Stimulated activated CD8-positive, alpha-beta memory T cell treated with anti-CD3 and anti-CD28 coated beads, Interleukin-2, amount 100 ng/mL, for 48 hours (primary cell): ENCODE measurements at places on chromosomes 1 and 21.

DNA sequence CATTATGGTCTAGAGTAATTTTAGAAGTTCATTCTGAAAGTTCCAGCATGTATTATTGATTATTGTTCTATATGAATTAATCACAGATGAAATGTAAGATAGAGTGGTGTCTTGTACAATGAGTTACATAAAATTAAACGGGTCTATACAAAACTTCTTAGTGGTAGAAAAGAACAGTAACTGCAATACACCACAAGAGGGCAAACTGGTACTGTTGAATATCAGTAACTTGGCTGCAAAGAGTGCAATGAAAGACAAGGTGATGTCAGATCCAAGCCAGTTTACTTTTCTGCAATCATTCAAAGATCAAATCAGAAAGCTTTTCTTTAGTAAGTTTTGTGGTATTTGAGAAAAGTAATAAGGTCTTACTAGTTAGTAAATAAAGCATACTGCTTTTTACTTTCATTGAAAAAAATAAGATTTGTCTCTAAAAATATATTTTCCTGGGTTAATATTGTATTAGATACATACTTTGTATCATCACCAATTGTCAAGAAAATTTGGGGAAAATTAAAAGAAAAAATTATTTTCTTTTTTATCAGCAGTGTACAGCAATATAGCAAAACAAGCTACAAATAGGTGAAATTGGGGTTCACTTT is 66.4 kb upstream of the BTG3 start:
- no peak for DNase-seq

DNA sequence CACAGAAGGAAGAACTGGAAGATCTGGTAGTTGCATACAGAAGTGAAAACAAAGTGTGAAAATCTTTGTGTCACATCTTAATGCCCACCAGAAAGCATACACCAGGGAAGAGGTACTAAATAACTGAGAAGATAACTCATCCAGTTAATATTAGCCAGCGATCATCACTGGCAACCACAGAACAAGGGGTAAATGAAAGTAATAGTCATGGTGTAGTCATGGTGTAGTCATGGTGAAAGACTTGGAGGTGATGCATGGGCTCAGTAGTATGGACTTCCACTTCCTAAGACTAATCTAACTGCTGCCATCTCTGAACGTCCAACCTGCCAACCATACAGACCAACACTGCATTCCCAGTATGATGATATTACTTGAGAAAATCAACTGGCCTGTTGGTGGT is 481.2 kb upstream of the NR5A2 start:
- no peak for DNase-seq

DNA sequence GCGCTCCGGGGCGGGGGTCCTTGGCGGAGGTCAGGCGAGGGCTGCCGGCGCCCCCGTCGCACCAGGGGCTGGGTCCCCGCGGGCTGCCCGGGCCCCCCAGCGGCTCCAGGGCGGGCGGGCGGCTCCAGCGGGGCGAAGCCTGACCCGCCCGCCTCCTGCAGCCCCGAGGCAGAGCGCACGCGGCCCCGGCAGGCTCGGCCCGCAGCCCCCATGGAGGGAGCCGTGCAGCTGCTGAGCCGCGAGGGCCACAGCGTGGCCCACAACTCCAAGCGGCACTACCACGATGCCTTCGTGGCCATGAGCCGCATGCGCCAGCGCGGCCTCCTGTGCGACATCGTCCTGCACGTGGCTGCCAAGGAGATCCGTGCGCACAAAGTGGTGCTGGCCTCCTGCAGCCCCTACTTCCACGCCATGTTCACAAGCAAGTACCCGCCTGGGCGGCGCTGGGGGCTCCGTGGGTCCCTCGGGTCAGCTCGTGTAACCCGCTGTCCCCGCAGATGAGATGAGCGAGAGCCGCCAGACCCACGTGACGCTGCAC is 817 bp downstream of the KLHL17 start:
- no peak for DNase-seq

DNA sequence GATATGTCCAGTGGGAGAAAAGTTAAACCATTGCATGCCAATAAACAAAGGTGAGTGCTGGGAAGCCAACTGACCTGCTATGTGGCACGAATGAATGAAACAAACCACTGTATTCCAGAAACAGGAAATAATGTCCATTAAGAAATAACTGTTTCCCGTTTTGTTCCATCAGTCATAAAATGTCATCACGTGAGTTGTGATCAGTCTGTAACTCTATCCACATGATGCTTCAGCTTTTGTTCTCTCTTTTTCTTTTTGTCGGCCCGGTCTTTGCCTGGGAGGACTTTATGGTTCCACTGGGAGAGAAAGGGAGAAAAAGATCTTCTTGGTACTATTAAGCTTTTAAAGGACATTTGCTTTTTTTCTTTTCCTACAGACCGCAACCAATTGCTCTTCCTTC is 179.9 kb downstream of the TGFB2 start:
- no peak for DNase-seq

- DNase-seq, result no peak
These were observed 13.1 kb downstream of the CELSR2 start for GRCh38 chr1:109262231-109263055.

GRCh38 chr1:155279268-155279667 is 2.0 kb downstream of the HCN3 start:
- DNase-seq, result no peak

DNA sequence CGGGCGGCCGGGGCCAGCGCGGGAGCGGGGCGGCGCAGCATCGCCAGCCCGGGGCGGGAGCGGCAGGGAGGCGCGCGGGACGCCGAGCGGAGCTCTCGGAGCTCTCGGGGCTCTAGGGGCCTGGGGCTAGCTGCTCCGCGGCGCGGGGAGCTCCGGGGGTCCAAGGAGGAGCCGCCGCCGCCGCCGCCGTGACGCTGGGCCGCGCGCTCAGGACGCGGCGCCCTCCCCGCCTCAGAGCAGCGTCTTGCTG is 147 bp downstream of the CLSTN1 start:
- DNase-seq, result no peak

GRCh38 chr1:65021795-65022194 is 55.4 kb upstream of the JAK1 start:
- no peak for DNase-seq

DNA sequence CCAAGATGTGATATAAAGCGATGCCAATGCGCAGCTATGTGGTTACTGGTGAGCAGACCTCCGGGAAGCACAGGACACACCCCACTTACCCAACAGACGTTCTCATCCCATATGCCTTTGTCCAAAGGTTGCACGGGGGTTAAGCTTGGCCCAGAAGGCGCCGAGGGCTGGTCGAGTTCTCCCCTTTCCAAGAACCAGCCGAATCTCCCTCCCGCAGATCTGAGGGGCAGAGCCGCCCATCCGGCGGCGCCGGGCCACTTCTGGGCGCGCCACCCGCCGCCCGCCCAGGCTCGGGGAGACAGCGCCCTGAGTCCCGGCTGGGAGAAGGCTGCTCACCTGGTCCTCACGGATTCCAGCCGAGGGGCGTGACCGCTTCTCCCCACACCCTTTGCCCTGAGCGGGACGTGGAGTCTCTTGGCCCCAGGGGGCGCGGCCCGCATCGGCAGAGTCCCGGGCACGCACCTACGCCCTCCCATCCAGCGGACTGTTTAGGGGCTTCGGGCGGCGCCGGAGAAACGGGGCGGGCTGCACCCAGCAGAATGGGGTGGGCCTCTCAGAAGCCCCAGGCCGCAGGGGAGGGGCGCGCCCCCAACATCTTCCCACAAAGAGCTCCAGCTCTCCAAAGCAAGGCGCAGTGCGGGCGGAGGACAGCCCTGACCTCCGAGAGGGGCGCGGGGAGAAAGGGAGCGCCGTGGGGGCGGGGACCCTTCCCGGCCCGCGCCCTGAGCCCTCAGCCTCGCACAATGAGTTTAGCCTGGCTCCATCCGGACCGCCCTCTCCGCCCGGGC is 615 bp downstream of the GPR161 start:
- no peak for DNase-seq

DNA sequence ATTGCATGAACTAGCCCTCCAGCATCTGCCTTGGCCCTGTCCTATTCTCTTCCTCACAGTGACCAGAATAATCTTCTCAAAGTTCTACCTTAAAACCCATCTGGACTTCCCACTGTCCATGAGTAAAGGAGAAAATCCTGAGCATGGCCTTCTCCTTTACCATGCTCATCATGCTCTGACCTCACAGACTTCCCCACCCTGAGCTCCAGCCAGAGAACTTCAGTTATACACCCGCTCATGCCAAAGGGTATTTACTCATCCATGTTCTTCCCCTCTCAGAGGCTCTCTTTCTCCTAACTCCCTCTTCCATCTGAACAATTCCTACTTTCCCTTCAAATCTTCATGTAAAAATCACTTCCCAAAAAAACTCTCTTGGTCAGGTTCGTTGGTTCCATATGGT is 188.4 kb downstream of the SETD4 start:
- DNase-seq, result no peak

- no peak for DNase-seq
These were observed 30.9 kb downstream of the SKI start for GRCh38 chr1:2258996-2259395.

GRCh38 chr1:225343618-225344017 is 84.2 kb downstream of the LBR start:
- DNase-seq, result no peak

- DNase-seq, result no peak
These were observed 25.5 kb downstream of the PTGS2 start for GRCh38 chr1:186654741-186655140.

- no peak for DNase-seq
These were observed 61.2 kb upstream of the VTCN1 start for GRCh38 chr1:117271959-117272358.

- DNase-seq, result no peak
These were observed 246.6 kb upstream of the AJAP1 start for GRCh38 chr1:4407851-4408250.

DNA sequence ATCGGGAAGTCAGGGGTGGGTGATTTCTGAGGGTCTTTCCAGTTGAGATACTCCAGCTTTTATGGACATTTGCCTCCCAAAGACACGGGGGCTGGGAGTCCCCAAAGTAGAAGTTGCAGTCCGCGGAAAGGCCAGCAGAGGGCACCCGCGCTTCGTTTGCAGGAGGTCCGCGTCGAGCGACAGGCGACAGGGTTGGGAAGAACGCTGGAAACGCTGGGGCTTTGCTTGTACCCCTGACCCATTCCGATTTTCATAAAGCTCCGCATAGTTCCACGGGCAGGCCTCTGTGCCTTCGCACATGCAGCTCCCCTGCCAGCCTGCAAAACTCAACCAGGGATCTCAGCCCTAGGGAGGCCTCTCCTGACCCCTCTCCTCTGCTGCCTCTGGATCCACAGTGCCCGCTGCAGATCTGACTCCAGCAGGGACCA is 44.2 kb upstream of the LAPTM5 start:
- DNase-seq, result peak; percentile 79

- no peak for DNase-seq
These were observed at the start of gene PDPN for GRCh38 chr1:13583595-13583965. TSS of gene PDPN (plus strand) at chr1:13583832. CDS start at chr1:13584034, 202 bp downstream.

DNA sequence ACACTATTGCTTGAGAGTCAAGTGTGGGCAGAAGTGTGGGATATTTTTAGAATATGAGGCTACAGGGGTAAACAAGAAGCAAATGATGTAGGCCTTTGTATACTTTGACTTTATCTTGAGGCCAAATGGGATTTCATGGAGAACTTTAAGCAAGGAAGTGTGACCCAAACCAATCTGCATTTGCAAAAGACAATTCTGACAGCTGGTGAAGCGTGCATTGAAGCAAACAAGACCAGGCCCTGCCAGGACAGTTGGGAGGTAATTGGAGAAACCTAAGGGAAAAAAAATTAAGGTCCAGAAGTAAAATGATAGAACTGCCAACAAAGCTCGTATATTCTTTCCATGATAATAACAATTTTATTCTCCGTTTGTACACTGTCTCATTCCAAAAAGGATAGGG is 168.3 kb downstream of the TM2D1 start:
- DNase-seq, result no peak

GRCh38 chr1:177310326-177310725 is 139.6 kb downstream of the BRINP2 start:
- no peak for DNase-seq

GRCh38 chr1:24679725-24680124 is 36.6 kb downstream of the SRRM1 start:
- no peak for DNase-seq

GRCh38 chr1:226657895-226658545 is 81.1 kb downstream of the ITPKB start:
- DNase-seq, result no peak

DNA sequence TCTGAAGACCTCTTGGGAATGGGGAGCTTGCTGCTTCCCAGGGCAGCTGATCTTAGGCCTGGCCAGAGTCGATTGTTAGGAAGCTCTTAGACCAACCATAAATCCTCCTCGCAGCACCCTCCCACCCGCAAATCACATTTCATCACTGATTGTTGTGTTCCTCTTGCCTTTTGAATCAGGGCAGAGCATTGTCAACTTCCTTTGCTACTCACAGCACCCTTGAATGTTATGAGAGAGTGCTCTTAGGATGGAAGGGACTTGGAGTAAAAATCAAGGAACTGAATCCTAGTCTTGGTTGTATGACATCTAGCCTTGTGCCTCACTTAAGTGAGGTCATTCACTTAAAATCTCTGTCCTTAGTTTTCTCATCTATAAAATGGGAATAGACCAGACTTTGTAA is 3.0 kb downstream of the VASH2 start:
- DNase-seq, result no peak

DNA sequence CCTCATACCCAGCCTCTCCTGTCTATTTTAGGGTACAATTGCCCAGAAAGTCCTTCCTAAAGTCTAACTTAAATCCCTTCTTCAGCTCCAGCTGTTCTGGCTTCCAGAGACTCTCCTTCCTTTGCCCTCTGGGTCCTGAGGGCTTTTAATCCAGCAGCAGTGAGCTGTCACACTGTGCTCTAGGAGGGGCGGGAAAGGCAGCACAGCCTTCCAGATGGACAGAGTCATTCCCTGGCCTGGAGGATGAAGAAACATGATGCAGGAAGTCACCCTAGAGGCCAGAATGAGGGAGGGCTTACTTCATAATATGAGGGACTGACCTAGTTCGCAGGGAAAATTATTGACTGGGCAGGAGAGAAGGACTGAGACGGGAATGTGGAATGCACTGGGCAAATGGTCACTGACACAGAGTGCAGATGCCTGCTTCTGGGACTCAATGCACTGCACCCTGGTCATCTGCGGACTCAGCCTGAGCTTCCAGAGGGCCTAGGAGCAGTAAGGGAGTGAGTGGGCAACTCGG is 1.3 kb downstream of the SH2D2A start:
- no peak for DNase-seq

DNA sequence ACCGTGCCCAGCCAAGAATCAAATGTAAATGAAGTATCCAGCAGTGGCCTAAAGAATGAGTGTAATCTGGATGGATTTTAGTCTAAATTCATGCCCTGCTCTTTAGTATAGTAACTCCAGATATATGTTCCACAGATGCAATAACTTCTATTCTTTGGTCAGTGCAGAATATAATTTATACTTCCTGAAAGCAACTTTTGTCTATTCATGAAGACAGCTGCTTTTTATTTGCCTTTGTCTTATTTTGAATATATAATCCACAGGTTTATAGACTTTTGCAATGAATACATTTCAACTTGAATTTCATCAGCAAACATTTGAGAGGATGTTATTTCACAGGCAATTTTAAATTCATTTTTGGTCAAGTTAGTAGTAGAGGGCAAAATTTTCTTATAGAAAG is 54.4 kb downstream of the CDC42BPA start:
- DNase-seq, result no peak

DNA sequence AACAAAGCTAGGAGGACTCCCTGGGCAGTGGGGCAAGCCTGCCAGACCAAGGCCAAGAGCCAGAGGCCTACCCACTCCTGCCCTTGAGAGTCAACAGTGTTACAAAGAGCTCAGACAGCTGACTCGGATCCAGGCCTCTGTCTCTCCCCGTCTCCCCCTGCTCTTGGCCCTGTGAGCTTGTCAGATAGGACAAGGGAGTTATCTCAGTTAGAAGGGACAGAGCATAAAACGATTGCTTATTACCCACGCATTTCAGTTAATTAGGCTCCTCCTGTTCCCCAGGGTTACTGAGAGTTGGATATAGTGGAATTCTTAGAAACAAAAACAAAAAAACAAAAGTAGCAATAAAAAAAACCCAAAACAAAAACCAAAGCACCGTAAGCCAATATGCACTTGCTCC is 1.3 kb downstream of the SLC41A1 start:
- no peak for DNase-seq
